ENCODE measurements at places on chromosomes 16 and 17.

- DNase-seq, result no peak
These were observed 3.3 kb upstream of the CMTM1 start for GRCh38 chr16:66562986-66563385.

DNA sequence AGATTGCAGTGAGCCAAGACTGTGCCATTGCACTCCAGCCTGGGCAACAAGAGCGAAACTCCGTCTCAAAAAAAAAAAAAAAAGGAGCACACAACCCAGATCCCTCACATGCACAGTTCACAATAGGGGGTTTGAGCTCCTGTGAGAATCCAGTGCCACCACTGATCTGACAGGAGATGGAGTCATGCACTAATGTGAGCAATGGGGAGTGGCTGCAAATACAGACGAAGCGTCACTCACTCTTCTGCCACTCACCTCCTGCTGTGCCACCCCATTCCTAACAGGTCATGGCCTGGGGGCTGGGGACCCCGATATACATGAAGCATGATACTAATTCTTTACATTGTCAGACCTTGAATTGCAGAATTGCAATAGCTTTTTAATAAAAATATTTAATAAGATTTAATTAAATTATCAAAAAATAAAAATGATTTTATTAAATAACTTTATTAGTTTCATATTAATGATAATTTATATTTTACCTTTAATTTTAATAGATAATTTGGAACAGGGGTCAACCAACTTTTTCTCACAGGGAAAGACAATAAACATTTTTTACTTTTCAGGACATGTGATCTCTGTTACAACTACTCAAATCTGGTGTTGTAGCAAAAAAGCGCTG is 171.4 kb downstream of the COPRS start:
- no peak for DNase-seq

DNA sequence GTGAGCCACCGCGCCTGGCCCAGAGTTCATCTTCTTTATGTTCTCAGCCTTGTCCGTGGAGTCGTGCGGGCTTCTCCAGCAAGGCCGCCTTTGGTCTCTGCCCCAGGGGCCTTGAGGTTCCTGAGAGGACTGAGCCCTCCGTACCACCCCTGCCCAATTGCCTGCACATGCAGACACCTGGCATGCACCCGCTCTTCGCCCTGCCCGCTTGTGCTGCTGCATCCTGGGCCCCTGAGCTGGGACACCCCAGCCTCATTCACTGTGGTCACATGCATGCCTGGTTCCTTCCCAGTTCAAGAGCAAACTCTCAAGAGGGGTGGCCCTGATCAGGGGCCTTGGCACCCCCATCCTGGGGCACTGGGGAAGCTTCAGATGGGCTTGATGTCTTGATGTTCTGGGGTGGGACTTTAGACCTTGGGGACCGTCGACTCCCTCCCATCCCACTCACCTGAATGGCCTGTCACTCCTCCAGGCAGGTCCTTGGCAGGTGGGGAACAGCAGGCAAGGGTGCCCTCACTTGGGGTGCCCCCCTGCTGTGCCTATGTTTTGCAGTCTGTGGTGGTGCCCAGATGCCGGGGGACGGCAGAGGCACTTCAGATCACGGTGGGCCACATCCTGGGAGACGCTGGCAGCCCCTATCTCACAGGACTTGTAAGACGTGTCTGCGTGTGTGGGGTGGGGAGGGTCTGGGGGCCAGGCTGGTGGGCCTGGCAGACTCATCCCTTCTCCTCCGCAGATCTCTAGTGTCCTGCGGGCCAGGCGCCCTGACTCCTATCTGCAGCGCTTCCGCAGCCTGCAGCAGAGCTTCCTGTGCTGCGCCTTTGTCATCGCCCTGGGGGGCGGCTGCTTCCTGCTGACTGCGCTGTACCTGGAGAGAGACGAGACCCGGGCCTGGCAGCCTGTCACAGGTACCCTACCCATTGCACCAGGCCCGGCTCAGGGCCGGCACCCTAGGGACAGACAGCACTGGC is 12.7 kb upstream of the SPNS2 start:
- DNase-seq, result no peak

DNA sequence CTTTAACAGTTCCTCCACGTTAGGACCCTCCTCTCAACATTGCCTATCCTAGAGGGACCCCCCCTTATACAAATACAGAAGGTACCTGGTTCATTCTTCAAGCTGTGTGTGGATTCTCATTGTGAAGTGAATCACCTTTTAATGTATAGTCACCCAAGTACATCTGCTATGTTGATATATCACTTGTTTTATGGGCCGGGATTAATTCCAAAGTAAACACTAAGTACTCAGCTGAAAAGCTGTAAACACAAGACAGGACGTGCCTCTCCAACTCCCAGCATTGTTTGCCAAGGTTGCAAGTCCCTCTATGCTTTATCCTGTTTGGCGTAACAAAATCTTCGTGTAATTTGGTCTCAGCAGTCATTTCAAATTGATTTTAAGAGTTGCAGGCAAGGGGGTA is 123.6 kb downstream of the RBFOX1 start:
- DNase-seq, result no peak

DNA sequence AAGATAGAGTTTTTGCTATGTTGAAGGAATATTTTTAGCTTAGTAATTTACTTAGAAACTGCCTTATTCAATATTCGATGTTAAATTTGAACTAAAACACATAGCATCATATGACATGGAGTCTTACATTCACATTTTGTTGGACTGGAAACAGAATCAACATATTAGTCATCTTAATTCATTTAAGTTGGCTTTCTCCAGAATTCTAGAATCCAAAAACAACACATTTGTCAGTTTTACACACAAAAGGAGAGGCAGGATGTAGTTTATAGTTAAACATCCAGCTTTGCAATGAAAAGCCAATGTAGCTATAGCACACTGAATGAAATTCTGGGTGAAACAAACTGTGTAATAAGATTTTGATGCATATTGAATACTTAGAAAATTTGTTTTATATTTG is 43.3 kb downstream of the WWOX start:
- no peak for DNase-seq

DNA sequence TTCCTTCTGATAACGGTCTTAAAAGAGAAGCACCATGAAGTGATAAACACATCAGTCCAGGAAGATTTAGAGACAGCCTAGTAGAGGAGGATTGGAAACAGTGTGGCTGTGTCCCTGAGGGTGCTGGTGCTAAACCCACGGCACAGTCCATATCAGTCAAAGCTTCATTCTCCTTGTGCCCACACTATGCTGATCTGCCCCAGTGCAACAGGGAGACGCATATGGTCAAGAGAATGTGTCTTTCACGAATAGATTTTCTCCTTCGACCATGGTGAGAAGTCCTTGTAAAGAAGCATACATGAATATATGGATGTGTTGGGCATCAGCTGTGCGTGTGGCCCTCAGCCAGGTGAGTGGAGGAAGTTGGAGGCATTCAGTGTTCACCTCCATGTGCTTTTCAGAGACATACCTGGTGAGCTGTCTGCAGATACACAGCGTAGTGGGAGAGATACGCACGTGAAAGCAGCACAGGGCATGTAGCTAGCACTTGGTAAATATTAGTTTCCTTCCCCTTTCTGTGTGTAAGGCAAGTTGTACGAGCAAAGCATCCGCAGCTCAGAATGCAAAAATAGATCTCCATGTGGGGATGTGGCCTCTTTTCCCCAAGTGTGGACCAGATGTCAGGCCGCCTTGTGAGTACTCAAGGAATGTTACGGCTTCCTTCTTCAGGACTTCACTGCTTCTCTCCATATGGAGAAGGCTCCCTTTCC is 29.4 kb downstream of the HLF start:
- DNase-seq, result no peak

Measured in pancreas (tissue), 10 donors.